ENCODE measurements at places on chromosomes 6 and 20.

- peak; percentile 2 for DNase-seq
These were observed 129.8 kb downstream of the PREX1 start for GRCh38 chr20:48697845-48698491.

- DNase-seq = no peak
These were observed 381 bp upstream of the BICRAL start for GRCh38 chr6:42781546-42781795.

GRCh38 chr6:141963543-141964295 is 169.0 kb upstream of the GJE1 start:
- no peak for DNase-seq

GRCh38 chr20:18397030-18397429 is 69.8 kb downstream of the DZANK1 start:
- no peak for DNase-seq

DNA sequence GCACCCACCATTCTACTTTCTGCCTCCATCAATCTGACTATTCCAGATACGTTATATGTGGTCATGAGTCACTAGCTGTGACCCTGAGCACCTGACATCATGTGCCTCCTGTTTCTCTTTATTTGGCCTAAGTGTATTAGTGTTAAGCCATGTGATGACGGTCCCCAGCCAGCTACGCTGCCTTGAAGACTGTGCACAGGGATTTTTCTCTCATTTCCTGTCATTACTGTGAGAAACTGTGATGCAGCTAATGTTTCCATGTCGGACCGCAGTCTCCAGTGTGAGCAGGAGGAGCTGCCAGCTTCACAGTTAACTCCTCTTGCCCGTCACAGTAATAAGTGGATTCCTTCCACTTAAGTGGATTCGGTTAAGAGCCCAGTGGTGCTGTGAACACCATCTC is 9.9 kb upstream of the SPATS1 start:
- DNase-seq = peak; percentile 56

GRCh38 chr6:17917837-17918763 is 69.3 kb downstream of the KIF13A start:
- no peak for DNase-seq

- no peak for DNase-seq
These were observed 49.9 kb upstream of the COL21A1 start for GRCh38 chr6:56297022-56297989.

Data from NCI-H187 treated with DMSO at 0.1 percent for 48 hours (cell line).